ENCODE measurements at places on chromosomes 6 and 20.

- DNase-seq = no peak
Observed at GRCh38 chr6:99612551-99613408, 6.1 kb downstream of the PRDM13 start.

DNA sequence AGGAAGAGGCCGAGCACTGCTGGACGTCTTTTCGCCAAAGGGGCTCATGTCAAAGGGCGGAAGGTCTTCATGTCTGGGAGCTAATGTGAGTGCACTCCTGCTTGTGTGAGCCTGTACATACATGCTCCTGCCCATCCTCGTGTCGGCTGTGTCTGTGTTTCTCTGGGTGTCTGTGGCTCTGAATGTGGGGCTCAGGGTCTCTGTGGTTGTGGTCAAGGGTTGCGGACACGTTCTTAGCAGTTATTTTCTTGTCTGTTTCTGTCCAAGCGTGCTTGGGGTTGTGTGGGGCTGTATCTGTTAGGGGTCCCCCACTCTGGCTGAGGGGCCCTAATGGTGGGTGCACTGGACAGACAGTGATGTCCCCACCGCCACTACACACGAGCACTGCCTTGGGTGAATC is 2.9 kb downstream of the AVP start:
- no peak for DNase-seq

- no peak for DNase-seq
Observed at GRCh38 chr6:163583558-163583957, 169.0 kb downstream of the QKI start.

DNA sequence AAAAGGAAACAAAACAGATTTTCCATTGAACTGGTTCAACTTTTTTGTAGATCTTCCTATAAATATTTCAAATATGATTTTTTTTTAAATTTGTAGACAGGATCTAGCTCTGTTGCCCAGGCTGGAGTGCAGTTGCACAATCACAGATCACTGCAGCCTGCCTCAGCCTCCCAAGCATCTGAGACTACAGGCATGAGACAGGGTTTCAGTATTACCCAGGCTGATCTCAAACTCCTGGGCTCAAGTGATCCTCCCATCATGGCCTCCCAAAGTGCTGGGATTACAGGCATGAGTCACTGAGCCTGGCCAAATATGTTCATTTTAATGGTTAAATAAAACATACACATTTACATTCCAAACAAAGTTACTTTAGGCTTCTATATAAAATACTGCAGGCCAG is 33.6 kb downstream of the SAMHD1 start:
- DNase-seq = no peak

- no peak for DNase-seq
Observed at GRCh38 chr6:68741501-68742386, 106.7 kb downstream of the ADGRB3 start.

- no peak for DNase-seq
Observed at GRCh38 chr20:53365539-53366075, 228.0 kb downstream of the ZNF217 start.

- no peak for DNase-seq
Observed at GRCh38 chr20:63769891-63770474, 30.4 kb downstream of the SLC2A4RG start.

GRCh38 chr6:39602601-39603519 is 122.3 kb downstream of the KIF6 start:
- DNase-seq = no peak
